ENCODE measurements at places on chromosomes 12 and 14.

- DNase-seq, result no peak
These were observed 158.4 kb downstream of the IPO8 start for GRCh38 chr12:30537228-30537627.

DNA sequence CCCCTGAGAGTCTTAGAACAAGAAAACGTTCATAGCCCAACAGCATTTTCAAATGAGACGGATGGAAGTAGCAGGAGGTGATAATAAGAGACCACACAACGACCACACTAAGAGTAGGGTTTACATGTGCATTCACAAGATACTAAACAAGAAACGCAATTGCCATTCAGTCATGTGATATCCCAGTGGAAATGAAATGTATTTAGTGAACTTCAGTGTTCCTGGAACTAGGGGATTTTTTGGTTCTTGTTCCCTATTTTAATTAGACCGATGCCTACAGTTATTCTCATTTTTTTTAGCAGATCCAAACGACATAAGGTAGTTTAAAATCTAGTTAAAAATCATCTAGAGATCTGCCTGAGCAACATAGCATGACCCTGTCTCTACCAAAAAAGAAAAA is 150.0 kb downstream of the GPR65 start:
- DNase-seq, result no peak

DNA sequence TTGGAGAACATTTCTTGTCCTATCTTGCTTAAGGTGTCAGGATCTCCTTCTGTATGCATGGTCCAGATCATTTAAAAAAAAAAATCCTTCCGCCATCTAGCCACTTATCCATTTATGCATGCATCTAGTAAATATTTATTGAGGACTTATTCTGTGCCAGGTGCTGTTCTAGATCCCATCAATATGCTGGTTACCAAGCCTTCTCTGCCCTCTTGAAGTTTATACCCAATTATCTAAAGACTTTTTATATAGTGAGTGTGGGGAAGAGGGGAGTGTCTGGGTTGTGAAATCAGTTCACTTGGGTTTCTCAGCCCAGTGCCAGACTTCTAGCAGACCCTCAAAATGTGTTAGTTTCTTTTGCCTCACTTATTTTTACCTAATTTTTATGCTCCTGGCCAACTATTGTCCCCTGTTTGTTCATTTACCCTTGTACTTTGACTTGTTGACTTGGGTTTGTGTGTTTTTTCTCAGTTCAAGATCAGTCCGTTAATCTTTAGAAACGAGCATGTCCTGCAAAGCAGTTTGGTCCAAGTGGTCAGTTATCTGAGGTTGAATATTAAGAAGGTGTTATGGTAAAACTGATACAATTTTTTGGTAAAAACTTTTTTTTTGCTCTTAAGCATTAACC is 488.9 kb downstream of the PCNX1 start:
- DNase-seq, result no peak

DNA sequence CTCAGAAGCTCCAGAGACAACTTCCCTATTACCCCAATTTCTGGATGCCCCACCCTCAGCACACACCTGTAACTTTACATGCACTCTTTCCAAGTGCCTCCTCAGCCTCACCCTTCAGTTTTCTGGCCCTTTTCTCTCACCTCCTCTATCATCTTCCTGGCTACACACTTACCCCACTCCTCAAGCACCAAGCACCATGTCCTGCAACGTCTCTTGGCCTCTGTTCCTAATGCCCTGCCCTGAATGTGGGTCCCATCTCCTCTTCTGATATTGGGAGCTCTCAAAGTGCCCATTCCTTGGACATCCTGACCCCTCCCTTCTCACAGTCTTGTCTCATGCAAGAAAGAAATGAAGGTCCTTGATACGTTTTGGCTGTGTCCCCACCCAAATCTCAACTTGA is 1.2 kb downstream of the KRT72 start:
- DNase-seq, result no peak

GRCh38 chr14:104090071-104090748 is 4.7 kb downstream of the ASPG start:
- no peak for DNase-seq

- DNase-seq, result no peak
These were observed 2.3 kb upstream of the RNU7-1 start for GRCh38 chr12:6941267-6941666.

GRCh38 chr14:51000566-51000965 is 56.3 kb upstream of the PYGL start:
- no peak for DNase-seq

GRCh38 chr14:66442953-66443571 is 43.1 kb upstream of the CCDC196 start:
- DNase-seq, result no peak

DNA sequence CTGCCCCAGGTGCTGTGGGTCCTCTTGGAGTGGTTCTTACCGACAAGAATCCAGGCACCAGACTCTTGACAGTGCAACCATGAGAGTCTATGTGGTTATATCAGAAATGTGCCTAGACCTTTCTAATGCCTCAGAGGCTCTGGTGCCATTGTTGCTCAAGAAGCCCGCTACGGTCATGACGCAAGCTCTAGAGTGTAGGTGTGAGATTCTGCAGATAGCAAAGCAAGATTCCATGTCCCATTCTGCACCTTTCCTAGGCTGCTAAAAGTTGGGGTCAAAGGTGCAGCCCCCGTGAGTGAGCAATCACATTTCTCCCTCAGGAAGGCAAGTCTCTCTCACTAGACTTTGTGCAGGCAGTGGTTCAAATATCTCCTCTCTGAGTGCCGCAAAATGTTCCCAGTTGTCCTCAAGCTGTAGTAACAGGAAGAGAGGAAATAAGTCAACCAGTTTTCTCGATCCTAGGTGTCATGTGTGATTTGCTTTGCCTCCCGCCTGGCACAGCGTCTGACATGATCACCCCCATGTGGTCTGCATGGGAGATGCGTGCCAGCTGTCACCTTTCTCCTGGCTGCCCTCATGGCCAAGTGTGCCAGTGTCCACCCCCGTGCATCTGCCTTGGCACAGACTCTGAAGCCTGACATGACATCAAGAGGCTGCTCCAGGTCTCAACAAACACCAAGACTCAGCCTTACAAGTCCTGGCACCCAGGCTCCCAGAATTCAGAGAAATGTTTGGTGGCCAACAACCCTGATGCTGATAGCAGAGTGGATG is 122.5 kb upstream of the COCH start:
- no peak for DNase-seq

- DNase-seq, result no peak
These were observed 577.7 kb downstream of the SLC16A7 start for GRCh38 chr12:60173224-60174170.

DNA sequence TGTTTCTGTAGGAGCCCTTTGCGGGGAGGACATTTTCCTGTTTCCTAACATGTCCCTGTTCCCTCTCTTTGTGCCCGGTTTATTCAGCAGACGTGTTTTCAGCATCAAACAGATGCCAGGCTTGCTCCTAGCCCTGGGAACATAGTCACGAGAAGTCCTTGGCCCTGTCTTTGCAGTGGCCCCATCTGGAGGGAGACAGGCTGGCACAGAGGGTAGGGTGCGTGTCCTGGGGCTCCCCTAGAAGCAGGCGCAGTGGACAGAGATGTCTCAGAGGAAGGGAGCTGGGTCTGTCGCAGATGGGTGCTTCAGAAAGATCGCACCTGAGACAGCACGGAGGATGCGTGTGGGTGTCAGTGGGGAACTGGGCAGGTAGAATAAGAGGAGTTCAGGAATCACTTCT is 75.0 kb upstream of the DYNC1H1 start:
- no peak for DNase-seq

GRCh38 chr12:65603438-65604351 is 220.6 kb upstream of the HMGA2 start:
- peak; percentile 14 for DNase-seq

DNA sequence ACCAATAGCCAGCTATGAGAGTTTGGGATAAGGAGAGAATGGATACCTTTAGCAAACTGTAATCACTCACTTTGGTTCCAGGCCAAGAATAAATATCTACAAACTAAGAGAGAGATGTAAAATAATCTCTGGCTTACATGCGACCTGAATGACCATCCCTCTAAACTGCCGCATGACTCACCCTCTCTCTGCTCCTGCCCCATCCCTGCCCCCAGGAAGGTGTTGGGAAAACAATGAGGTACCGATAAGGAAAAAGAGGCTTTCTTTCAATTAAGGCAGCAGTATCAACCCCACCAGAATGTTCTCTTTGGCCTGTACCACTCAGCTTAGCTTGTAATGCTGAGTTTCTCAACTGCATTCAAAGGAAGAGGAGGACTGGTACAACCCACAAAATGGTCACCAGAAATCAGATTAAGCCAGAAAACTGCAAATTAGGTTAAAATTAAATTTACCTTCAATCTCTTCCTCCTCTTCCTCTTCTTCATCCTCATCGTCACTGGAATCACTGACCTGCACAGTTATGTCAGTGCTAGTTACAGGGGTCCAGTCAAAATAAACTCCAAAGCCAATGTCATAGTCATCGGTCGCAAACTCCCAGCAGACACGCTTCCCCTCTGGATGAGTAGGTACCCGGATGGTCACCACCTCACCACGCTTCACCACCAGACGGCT is 22.0 kb downstream of the GSTZ1 start:
- DNase-seq, result no peak

- DNase-seq, result no peak
These were observed 91.5 kb upstream of the VASH1 start for GRCh38 chr14:76669770-76670169.

GRCh38 chr14:68965261-68965761 is 13.8 kb downstream of the ACTN1 start:
- no peak for DNase-seq

- DNase-seq, result no peak
These were observed 2.3 kb upstream of the CEBPE start for GRCh38 chr14:23121361-23121771.

DNA sequence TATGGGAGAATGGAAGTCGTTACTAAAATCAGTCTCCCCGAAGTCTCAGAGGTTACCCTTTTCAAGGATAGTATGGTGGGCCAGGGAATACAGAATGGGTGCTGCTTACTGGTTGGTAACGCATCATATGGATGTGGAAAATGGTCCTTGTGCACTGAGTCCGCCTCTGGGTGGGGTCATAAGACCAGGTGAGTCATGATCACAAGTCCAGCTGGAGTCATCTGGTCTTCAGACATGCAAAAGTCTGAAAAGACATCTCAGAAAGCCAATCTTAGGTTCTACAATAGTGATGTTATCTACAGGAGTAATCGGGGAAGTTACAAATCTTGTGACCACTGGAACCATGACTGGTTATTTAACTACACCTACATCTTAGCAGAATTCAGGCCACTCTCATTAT is 71.9 kb upstream of the TCL1B start:
- DNase-seq, result no peak

DNA sequence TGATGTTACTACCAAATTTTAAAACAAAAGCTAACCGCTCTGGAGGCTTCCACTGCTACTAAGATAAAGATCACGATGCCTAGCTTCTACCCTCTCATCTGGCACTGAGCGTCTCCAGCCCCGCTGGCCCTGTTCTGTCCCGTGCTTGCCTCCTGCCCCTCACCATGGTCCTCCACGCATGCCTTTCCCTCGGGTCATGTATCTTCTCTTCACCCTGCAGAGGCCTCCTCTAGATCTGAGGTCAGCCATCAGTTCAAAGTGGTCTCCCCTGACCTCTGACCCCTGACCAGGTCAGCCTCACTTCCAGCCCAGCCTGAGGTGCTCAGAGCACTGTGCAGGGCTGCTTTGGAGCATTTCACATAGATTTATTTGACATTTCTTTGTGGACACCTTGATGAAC is 28.3 kb downstream of the ZNF664 start:
- no peak for DNase-seq

- DNase-seq, result no peak
These were observed 40.9 kb upstream of the SMUG1 start for GRCh38 chr12:54229624-54230212.

DNA sequence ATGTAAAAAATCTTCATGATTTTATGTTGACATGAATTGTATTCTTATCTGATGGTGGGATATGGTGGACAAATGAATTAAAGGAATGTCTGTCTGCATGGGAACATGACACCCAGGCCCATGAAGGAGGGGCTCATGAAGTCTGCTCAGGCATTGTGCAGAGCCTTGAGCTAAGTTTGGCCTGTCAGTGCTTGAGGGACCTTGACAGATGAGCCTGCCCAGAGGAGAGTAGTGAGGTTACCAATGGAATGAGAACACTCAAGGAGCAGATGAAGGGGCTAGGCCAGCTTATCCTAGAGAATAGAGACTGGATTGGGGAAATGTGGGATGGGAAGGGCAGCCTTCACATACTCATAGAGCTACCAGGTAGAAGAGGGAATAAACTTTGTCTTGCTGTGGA is 68.8 kb downstream of the TMX1 start:
- no peak for DNase-seq

DNA sequence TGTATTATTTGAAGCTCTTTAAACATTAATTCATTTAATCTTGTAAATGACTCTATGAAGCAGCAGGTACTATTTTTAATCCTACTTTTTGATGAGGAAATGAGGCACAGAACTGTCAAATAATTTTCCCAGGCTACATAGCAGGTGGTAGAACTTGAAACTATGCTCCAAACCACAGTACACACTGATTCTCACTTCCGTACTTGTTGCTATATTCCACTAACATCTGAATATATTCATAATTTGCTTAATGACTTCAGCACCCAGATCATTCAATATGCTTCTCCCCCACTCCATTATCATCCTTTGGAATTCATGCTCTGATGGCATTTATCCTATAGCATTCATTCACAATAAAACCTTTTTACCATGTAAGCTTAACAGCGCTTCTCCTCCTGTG is 4.9 kb downstream of the ERGIC2 start:
- no peak for DNase-seq

DNA sequence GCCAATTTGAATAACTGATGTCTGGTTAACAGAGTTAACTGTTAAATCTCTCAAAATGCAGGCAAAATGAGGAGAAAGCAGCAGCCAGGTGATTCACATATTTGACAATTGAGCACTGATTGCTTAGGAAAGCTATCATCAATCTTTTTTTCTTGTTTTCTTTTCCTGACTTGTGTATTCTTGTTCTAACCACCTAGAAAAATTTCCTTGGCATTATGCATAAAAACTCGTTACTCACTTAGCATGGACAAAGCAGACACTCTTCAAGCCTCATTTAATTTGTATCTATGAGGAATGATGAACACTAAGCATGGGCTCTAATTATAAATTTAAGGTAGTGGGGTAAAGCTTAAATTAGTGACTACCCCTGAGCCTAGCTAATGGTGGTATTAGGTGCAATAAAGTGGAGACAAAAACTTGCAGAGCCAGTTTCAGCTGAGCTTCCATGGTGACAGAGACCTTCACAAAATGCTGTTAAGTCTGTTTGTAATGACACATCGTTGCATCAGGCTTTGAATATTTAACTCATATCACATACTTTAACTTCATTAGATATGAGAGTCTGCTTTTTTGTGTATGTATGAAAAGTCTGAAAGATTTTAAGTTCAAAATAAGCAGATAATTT is 52.0 kb downstream of the RASSF9 start:
- no peak for DNase-seq

GRCh38 chr12:13094367-13094766 is 9.1 kb downstream of the GSG1 start:
- DNase-seq, result no peak

DNA sequence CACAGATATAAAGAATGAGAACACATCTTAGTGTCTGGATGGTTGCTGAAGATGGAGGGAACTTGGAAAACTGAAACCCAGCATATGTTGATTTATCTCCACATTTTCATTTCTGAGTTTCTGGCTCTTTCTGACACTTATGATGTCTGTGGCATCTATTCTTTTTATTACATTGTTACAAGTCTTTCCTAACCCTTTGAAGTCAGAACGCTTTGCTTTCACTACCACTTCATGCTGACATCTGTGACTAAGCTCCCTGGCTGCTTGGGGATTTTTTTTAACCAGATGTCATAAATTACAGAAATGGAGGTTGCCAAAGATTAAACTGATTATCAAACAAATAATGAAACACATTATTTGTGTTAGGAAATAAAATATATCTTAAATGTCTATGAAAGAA is 188.7 kb downstream of the KITLG start:
- no peak for DNase-seq

- DNase-seq, result no peak
These were observed 505.2 kb downstream of the BCL11B start for GRCh38 chr14:98766818-98767217.
